ENCODE measurements at places on chromosomes 16 and 17.

- DNase-seq: no peak
Measured at GRCh38 chr16:88736496-88736895, 30.2 kb downstream of the CTU2 start.

- DNase-seq: no peak
Measured at GRCh38 chr17:75433218-75433783, 23.1 kb upstream of the TMEM94 start.

DNA sequence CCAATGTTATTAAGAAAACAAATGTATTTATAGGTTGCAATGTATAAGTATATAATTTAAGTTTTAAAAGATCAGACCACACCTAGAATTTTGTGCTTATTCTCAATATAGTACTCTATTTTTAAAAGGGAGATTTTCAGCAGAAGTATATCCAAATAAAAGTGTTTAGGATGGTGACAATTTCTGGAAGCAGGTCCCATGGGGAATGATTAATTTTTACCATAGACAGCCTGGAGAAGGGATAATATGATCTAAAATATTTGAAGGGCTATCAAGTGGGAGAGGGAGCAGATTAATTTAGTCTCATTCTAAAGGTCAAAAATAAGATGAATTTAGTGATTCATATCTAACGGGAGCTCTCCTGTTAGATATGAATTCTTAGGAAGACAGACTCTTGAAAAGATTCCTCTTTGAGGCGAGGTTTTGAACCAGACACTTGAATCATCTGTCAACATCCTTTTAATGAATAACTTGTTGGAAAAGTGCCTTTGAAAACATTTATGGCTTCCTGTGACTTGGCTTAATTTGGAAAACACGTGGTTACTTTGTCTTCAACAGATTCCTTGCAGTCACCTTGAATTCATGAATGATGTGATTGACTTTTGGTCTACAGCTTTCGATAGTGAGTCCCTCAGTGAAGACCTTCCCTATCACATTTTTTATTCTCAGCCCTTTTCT lies 29.3 kb upstream of the SMIM36 start:
- peak; percentile 49 for DNase-seq

DNA sequence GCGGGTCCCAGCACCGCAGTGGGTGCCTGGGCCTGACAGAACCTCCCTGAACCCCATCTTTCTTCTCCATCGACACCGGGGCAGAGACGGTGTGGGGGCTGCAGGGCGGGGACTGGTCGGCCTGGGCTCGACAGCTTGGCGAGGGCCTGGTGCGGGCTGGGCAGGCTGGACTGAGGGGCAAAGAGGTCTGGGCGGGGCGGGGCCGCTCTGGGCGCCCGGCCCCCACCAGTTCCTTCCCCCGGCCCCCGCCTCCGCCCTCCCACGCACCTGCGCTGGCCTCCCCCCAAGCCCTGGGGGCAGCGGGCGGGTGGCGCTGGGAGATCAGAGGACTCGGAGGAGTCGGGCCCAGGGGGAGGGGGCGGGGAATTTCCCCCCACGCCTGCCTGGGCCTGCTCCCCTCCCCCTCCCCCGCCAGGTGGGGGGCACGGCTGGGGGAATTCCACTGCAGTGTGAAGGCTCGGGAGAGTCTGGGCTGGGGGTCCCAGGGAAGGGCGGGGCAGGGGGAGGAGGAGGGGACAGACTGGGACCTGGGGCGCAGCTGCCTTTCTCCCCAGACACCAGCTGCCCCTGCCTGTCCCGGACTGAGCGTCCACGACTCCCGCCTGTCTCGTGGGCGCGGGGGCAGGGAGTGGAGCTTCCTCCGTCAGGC lies 877 bp upstream of the KREMEN2 start:
- DNase-seq: no peak

- peak; percentile 77 for DNase-seq
Measured at GRCh38 chr16:10876799-10877341, at the start of gene CIITA. TSS of gene CIITA (plus strand) at chr16:10877202. CDS start at chr16:10877331, 129 bp downstream.

GRCh38 chr17:64491034-64491860 lies 5.6 kb downstream of the POLG2 start:
- peak; percentile 38 for DNase-seq

GRCh38 chr16:4303973-4304372 lies 11.9 kb upstream of the GLIS2 start:
- DNase-seq: no peak

- DNase-seq: no peak
Measured at GRCh38 chr17:63190821-63191370, 224.9 kb downstream of the TANC2 start.

DNA sequence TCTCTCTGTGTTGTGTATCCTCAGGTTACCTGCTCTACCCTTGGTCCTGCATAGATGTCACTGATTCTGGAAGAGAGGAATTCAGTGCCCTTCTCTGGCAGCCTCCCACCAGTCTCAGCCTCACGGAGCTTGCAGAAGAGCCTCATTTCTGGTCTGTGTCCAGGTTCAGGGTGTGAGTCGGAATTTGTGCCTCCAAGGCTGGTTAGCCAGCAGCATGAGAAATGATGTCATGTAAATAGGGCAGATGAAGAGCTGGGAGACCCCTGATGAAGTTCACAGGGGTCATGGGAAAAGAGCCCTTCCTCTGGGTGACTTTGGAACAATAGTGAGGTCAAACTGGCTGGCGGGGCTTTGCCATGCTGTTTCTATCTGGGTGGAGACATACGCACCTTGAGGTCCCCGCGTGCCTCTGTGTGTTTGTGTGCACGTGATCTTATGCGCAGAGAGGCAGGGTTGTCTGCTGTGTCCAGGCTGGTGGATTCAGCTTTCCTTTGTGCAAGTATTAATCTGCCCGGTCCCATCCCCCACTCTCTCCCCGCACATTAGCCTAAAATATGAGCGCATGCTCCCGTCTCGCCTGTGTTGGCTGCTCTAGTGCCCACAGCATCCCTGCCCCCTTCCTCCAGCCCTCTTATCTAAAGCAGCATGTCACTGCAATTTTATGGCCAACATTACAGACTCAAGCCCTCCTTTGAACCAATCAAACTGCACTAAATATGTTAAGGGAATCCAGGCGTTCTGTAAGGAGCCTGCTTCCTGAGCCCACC lies 256.3 kb upstream of the ZFHX3 start:
- no peak for DNase-seq

DNA sequence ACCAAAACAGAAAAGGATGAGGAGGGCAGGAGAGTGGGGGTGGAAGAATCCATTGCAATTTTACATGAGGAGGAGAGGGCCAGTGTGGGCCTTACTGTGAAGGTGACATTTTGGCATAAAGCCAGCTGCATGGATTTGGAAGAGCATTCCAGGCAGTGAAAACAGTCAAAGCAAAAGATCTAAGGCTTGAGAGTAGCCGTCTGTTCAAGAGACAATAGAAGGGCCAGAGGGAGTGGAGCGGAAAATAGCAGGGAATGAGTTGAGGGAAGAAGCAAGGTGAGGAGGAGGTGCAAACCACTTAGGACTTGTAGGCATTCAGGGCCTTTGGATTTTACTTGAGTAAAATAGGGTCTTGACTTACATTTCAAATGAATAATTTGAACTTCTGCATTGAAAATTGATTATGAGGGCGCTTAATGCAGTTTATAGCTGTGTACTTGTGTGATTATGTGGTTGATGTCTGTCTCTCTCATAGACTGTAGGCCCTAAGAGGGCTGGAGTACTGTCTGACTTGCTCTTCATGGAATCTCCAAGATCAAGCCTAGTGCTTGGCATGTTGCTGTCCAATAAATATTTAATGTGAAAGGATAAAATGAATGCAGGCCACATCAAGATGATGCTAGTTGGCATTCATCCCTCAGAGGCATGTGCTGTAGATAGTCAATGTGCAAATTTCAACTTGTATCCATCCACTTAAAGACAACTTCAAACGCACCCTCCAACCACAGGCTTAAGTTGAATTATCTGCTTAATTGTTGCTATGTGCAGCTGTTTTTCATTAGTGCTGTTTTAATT lies 772.1 kb upstream of the RBFOX1 start:
- DNase-seq: no peak

GRCh38 chr17:81528651-81529436 lies 667 bp downstream of the FSCN2 start:
- no peak for DNase-seq

DNA sequence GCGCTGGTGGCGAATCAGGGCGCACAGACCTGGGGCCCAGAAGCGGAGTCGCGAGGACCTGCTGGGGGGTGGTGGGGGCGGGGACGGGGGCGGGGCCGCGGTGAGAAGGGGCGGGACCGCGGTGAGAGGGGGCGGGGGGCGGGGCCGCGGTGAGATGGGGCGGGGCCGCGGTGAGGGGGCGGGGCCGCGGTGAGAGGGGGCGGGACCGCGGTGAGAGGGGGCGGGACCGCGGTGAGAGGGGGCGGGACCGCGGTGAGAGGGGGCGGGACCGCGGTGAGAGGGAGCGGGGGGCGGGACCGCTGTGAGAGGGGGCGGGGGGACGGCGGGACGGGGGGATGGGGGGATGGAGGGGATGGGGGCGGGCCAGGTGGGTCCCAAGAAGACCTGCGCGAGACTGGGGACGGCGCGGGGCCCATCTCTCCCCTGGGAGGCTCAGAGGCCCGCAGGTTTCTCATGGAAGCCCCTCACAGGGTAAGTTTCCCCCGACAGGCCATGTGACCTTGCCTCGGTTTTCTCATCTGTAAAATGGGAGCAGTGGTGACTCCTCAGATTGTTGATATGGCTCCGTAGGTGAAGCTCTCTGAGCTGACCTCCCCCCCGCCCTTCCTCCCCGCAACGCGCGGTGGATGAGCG lies 28.6 kb upstream of the DBNDD1 start:
- DNase-seq: no peak

DNA sequence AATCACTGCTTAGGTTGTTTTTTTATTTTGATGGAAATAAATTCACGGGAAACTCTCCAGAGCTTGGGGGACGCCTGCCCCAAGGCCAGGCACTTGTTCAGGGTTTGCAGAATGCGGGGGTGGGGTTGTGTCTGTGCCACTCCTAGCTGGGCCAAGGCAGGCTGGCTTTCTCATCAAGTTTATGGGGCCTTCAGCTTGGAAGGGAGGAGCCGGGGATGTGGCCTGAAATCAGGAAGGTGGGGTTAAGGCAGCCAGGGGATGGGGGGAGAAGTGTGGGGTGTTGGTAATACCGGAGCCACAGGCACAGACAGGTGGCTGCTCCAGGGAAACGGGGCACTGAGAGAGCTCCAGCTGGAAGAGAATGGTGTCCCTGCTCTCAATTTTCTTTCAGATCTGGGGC lies 1.7 kb upstream of the CHAD start:
- DNase-seq: no peak

DNA sequence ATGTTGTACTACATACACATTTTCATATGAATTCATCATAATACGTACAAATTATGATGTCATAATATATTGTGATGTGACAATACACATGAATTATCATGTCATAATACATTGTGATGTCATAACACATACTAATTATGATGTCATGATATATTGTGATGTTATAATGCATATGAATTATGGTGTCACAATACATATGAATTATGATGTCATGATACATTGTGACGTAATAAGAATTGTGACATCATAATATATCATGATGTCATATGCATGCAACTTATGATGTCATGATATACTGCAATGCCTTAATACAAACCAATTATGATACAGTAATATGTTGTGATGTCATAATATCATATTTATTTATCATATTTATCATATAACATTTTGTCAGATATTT lies 2074.3 kb downstream of the TP53TG3F start:
- no peak for DNase-seq

- peak; percentile 94 for DNase-seq
Measured at GRCh38 chr17:59845595-59846393, 46.9 kb downstream of the TUBD1 start.

DNA sequence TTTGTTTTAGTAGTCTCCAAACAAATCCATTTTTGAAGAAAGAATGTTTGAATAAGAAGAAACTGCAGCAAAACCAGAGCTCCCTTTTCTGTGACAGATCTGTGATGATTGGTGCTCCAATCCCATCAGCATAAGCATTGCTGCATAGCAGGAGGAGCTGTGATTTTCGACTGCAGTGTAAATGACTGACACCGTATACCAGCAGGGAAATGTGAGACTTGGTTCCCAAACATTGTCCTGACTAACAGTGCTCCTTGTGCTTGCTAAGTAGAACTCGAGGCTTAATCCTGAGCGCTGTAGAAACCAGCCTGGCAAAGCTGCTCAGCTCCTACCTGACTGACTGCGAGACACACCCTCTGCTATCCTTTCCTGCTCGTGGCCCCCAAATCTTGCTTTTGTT lies 57.2 kb downstream of the NUP93 start:
- no peak for DNase-seq

GRCh38 chr17:60846175-60846574 lies 168.5 kb downstream of the BCAS3 start:
- no peak for DNase-seq

- DNase-seq: peak; percentile 39
Measured at GRCh38 chr16:88759245-88759975, 25.6 kb downstream of the PIEZO1 start.

- no peak for DNase-seq
Measured at GRCh38 chr17:52751051-52751450, 592.5 kb upstream of the CA10 start.

GRCh38 chr17:17080181-17080631 lies 37.9 kb downstream of the MPRIP start:
- DNase-seq: no peak

GRCh38 chr17:33803199-33803685 lies 451.8 kb upstream of the CCL2 start:
- DNase-seq: no peak

DNA sequence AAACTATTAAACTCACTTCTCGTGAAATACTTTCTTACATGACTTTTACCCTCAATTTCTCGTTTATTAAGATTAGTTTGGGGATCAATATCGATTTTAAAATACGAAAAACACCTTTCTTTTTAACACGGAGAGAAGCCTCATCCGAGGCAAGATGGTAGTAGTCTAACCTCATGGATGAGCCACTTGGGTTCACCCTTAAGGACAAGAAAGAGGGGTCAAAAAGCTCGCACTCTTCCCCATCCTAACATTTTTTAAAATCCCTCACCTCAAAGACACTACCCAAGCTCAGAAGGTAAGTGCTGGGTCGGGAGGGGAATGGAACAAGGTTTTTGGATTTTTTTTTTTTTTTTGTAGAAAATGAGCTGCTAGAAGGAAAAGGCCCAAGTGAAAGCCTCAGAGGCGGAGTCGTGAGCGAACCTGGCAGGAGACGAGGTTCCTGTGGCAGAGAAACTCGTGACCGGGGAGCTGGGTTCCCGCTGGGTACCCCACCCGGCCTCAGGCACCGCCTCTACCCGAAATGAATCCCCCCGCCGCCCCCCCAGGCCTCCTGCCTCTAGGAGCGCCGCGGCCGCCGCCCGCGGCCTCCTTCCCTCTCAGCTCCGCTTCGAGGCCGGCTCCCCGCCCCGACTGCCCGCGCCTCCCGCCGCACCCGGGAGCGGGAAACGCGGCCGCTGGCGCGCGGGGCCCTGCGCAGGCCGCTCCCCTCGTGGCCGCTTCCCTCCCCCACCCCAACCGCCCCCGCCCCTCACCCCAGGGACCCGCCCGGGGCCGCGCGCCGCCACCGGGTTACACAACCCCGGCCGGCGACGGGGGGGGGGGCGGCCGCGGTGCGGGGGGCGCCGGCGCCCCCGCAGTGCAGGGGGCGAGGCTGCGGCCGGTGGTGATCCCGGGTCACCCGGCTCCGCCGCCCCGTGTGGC lies 1.6 kb downstream of the NUFIP2 start:
- peak; percentile 57 for DNase-seq

- peak; percentile 65 for DNase-seq
Measured at GRCh38 chr17:17783825-17784656, 52.7 kb downstream of the SREBF1 start.
